ENCODE measurements at places on chromosomes 16 and 17.

DNA sequence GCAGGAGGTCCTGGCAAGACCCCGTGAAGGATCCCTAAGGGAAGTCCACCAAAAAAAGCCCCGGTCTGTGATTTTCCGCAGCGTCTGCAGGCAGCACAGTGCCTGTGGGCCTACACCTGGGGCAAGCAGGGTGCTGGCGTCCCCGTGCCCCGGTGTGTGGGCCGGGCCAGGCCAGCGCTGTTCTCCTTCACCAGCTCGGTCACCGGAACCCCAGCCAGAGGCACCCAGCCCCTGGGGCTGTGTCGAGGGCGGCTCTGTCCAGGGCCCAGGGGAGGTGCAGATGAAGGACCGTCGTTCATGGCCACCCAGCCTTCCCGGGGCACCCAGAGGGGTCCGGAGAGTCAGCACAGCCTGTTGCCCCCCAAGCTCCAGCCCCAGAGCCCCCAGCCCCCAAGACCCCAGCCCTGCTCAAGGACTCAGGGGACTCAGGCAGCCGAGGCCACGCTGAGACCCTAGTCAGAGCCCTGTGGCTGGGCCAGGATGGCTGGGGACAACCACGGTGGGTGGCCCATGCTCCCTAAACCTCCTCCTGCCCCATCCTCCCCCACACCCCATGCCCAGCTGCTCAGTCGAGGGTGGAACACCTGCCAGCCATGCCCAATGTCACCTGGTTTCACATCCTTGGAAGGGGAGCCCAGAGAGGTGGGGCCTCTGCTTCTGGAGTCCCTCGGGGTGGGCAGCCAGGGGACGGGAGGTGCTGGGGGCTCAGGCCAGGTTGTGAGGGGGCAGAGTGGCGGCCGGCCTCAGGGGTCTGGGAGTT lies 5.7 kb upstream of the C1QTNF8 start:
- no peak for DNase-seq

GRCh38 chr17:55155856-55156560 lies 108.8 kb upstream of the HLF start:
- no peak for DNase-seq

GRCh38 chr17:47223007-47223406 lies 13.9 kb downstream of the MYL4 start:
- DNase-seq, result no peak

DNA sequence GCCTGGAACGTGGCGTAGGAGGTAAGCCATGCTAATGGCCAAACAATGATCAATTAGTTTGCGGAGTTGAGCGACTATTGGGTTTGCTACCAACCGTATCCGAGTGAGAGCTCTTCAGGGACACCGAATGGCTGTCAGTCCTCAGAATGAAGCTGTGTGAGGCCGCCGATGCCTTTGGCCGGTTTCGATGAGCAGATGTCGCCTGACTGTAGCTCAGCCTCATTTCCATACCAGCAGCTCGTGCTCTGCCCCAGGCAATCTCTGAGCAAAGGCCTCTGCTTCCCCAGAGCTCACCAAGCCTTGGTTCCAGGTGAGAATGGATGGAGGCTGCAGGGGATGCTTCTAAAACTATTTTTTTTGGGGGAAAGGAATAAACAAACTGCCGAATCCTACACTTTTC lies 111.7 kb upstream of the HS3ST4 start:
- DNase-seq, result no peak

GRCh38 chr17:9958586-9959281 lies 53.7 kb upstream of the RCVRN start:
- no peak for DNase-seq

GRCh38 chr16:49660626-49661025 lies 195.3 kb downstream of the ZNF423 start:
- DNase-seq, result no peak

GRCh38 chr16:55592306-55592705 lies 25.8 kb downstream of the CAPNS2 start:
- no peak for DNase-seq

- DNase-seq, result no peak
Observed at GRCh38 chr17:47829870-47830269, 1.5 kb downstream of the MRPL10 start.

DNA sequence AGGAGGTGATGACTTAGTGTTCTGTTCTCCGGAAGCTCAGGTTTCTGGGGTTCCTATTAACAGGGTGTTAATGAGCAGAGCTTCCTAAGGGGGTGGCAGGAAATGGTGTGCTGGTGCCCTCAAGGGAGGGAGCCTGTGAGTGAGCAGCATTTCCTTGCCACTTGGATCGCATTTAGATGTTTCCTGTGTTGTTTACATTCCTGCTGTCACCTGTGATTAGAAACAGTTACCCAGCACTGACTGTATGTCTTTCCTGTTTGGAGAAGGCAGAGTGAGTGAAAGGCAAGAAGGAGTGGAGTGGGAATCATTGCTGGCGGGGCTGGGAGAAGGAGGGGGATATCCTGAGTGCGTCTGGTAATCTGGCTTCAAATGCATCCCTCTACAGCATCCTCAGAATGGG lies 214.6 kb downstream of the CCDC182 start:
- DNase-seq, result no peak

DNA sequence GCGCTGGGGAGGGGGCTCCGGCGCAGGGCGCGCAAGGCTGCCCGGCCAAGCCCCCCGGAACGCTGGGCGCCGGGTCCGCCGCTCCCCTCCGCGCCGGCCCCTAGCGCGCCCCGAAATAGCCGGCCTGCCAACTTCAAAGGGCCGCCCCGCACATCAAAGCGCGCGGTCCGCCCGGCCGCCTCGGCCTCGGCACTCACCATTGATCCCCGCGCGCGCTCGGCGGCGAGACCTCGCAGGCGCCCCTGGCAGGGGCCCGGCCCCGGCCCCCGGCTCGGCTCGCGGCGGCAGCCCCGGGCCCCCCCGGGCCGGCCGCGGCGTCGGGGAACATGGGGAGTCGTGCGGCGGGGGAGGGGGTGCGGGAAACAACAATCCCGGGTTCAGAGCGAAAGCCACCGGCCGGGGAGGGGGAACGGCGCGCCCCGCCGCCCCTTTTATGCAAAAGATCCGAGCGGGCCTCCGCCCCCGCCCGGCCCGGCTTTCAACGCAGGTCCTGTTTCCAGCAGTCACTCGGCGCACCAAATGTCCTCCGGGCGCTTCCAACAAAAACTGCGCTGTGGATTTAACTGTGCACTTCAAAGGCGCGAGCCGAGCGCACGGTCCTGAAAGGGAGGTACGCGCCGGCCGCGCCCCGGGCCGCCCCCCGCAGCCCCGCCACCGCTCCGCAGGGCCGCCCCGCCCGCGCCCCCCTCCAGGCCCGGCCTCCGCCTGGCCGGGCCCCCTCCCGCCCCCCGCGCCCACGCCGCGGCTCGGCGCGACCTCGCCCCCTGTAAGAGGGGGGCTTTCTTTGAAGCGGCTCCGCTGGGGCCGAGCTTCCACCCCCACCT lies 608 bp downstream of the AXIN2 start:
- peak; percentile 83 for DNase-seq

DNA sequence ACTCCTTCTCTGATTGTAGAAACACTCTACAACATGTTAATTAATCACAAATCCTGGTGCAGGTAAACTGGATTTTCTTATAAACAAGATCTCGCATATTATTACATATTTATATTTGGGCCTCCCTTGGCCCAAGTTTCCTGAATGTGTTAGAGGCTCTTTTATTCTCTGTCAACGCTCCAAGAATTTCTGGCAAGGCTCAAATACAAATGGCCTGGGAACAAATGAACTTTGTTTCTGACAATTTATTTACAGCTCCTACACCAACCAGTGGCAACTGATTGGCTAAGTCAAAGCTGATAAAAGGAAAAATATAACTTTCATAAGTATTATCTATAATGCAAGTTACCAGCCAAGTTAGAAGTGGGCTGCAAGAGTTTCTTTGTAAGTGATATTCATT lies 64.9 kb upstream of the CORO6 start:
- no peak for DNase-seq

- peak; percentile 75 for DNase-seq
Observed at GRCh38 chr17:81927653-81928543, at the start of gene MAFG. TSS of gene MAFG (minus strand) at chr17:81927735. CDS start at chr17:81923185, 4,550 bp downstream.

GRCh38 chr16:56634715-56635440 lies 2.4 kb downstream of the MT1M start:
- DNase-seq, result no peak

DNA sequence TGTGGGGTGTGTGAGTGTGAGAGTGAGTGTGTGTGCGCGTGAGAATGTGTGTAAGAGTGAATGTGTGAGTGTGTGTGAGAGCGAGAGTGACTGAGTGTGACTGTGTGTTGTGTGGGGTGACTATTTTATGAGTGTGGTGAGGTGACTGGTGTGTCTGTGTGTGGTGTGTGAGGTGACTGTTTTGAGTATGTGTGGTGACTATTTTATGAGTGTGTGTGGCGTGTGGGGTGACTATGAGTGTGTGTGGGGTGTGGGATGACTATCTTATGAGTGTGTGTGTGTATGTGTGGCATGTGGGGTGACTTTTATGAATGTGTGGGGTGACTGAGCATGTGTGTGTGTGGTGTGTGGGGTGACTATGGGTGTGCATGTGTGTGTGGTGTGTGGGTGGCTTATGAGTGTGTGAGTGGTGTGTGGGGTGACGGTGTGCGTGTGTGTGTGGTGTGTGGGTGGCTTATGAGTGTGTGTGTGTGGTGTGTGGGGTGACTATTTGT lies 152.9 kb upstream of the PLCG2 start:
- peak; percentile 63 for DNase-seq

DNA sequence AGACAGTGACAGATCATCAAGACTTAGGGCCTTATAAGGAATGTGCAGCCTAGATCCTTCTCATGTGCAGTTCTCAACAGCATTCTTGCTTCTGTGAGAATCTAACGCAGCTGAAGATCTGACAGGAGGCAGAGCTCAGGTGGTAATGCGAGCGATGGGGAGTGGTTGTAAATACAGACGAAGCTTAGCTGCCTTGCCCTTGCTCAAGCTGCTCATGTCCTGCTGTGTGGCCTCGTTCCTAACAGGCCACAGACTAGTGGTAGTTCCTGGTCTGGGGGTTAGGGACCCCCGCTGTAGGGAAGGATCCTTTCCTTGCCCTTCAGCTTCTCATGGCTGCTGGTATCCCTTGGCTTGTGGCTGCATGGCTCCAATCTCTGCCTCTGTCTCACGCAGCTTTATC lies 10.3 kb upstream of the NTN1 start:
- no peak for DNase-seq

GRCh38 chr17:55883149-55883548 lies 132.3 kb downstream of the PCTP start:
- no peak for DNase-seq

DNA sequence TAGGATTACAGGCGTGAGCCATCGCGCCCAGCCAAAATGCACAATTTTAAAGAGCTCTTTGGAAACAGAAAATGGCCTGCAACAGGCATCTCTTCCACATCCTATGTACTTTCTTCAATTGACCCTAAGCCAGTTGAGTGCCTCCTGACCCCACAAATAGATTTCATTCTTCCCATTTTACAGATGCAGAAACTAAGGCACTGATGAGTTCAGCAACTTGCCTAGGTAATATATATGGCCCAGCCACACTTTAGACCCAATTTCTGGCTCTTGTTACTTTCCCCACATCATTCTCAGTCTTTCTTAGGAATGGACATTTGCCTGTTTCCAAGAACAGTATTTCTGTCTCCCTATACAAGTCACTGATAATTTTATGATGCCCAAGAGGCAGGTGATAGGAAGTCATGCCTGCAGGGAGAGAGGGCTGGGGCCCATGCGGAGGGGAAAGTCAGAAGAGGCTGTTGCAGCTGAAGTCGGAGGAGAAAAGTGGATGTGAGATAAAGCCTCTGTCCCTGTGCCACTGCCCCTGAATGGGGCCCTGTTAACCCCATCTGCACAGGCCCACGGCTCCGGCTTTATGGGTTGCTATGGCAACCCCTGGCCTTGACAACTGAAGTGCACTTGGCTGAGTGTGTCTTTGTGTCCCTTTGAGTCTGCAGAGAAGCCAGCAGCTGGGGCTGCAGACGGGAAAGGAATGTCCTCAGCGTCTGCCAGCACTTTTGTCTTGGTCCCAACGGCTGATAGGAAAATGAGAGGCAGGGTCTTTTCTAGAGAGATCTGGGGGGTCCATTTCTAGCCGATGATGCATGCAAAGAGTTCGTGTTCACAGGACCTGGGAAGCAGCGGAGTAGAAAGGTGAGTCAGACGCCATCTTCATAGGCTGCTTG lies 45.9 kb downstream of the ABAT start:
- no peak for DNase-seq

- DNase-seq, result no peak
Observed at GRCh38 chr17:78803186-78803845, 21.2 kb upstream of the CYTH1 start.

GRCh38 chr16:87333101-87333500 lies 15.9 kb upstream of the C16orf95 start:
- no peak for DNase-seq

DNA sequence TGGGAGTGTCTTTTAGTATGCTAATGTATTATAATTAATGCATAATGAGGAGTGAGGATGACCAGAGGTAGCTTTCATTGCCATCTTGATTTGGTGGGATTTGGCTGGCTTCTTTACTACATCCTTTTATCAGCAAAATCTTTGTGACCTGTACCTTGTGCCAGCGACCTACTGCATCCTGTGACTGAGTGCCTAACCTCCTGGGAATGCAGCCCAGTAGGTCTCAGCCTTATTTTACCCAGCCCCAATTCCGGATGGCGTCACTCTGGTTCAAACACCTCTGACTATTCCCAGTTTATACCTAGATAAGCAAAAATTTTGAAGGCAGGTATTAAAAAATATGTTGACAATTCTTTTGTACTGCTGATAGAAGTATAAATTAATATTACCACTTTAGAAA lies 10.5 kb upstream of the BLMH start:
- DNase-seq, result no peak

DNA sequence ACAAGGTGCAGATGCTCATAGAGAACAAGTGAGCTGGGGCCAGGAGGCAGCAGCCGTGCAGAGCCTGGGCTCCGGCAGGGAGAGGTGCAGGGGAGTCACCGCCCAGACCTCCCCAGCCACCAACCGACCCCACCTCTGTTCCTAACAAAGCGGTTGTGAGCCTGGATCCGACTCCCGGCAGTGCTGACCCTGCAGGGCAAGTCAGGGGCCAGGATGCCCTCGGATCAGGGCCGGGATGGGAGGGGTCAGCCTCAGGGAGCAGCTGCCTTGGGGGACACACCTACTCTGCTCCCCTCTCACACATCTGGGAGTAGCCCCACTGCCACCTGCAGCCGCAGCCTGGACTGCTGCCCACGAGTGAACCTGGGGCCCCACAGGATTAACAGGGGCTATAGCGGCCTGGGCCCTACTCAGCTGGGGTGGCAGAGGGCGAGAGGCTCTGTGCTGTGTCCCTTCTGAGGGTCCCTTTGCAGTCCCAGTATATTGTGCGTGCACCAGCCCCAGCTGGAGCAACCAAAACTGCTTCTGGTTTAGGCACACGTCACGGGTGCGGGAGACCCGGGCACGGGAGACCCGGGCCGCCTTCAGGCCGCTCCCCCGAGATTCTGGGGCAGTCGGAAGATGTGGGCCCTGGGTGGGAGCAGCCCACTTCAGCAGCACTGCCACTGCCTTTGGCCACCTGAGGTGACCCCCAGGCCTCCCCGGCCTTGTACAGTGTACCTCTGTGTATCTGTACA lies 21.2 kb downstream of the MNT start:
- no peak for DNase-seq

GRCh38 chr17:4515501-4515900 lies 16.8 kb downstream of the SPNS2 start:
- DNase-seq, result no peak

- no peak for DNase-seq
Observed at GRCh38 chr17:2427910-2428309, 27.1 kb upstream of the MNT start.

GRCh38 chr17:80585890-80586845 lies 41.5 kb downstream of the RPTOR start:
- no peak for DNase-seq

- DNase-seq, result peak; percentile 53
Observed at GRCh38 chr17:43517615-43518386, 28.3 kb downstream of the ETV4 start.

Data from astrocyte (in vitro differentiated cells and primary cell).